HFF-Myc (cell line): ENCODE measurements at places on chromosomes 4 and X.

- no peak for DNase-seq
Measured at GRCh38 chrX:12210196-12210815, 72.0 kb downstream of the FRMPD4 start.

DNA sequence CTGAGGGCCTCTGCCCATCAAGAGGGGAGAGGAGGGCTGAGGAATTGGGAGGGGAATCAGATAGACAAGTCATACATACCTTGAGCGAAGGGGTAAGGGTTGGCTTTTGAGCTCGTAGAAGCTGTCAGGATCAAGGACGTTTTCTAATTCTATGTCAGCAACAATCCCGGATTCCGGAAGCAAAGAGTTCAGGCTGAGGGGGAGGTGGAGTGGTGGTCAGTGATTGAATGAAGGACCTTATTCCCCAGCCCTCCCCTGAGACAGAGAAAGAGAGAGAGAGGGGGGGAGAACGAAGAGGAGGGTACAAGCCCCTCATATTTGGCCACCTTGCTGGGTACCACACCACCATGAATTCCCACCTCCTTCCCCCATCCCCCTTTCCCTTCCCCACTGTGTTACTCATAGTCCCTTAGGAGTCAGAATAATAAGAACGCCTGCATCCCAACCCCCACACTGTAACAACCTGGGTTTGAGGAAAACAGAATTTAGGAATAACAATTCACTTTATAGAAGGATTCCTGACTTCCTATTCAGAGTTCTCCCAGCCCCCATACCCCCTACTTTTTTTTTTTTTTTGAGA, 2.7 kb downstream of the TFE3 start:
- DNase-seq, result no peak

GRCh38 chr4:73421708-73422457, 14.1 kb upstream of the AFP start:
- DNase-seq, result no peak

DNA sequence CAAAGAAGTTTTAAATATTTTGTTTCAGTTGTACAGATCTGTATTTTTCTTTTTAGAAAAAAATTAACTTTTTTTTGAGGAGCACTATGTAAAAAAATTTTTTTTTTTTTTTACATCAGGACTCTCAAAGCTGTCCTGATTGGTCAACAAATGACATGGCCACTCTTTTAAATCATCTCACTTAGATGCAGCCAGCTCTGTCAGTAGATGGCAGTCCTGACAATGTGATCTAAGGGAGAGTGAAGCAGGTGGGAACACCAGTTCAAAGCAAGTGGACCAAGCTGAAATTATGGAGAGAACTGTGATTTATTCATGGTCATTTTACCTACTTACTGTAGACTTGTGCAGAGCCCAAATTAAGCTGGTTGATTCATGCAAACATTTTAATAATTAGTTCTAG, 174.7 kb upstream of the GPRIN3 start:
- peak; percentile 22 for DNase-seq

DNA sequence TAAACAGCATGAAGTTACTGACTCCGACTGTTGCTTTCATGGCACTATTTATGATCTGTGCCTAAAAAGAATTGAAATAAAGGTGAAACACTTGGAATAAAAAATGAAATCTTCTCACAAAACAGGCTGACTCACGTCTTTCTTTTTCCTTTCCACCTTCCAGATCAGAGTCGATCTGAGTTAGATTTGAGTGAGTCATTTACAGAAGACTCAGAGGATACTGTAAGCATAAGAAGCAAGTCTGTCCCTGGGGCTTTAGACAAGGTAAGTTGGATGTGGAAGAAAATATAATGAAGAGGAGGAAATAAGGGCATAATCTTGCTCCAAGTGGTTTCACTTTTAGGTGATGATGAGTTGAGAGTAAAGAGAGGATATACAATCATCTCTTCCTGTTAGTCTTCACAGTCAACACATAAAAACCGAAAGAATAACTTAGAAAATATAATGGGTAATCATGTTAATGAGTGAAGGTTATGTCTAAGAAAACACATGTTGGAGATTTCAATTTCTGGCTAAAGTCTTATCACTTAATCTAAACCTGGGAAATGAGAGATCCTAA, 89.7 kb downstream of the SYTL5 start:
- DNase-seq, result no peak

DNA sequence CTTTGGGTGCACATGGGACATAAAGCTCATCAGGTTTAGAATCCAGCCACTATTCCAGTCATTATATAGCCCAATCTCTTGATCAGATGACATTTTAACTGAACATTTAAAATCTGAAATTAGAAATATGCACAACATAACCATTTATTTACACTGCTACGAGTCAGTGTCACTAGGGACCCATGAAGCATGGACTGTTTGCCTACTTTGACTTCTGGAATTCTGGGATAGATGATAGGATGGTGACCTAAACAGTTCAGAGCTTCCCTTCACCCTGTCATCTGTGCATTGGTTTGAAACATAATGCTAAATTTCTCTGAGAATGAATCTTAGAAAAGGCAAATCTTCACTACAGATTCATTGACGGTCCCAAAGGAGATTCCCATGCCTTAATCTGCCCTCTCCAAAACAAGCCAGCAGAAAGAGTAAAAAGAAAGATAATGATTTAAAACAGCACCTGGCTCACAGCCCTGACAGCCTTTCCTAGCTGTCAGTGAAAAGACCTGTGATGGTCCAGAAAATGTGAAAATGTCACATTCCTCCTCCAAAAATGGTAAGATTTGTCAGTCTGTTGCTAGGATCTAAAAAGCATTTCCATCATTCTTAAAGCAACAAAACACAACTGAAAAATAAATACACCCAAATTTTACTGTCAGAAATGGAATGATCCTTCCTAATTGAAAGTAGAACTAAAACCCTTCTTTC, 18.9 kb upstream of the HERC3 start:
- DNase-seq, result no peak

DNA sequence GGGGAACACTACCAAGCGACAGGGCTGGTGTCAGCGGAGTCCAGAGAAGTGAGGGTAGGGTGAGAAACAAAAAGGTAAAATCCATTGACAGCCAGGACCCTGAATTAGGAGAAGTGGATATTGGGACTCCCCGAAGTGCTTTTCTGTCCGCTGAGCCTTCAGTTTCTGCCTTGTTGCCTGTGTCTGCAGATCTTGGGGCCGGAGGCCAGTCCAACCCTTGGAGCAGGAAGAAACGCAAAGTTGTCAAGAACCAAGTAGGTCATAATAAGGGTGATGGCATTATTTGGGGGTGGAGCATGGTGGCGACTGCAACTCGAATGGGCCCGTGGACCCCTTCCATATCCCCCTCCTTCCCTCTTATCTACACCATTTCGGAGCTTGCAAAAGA, 1.0 kb downstream of the ARMCX1 start:
- DNase-seq, result no peak

DNA sequence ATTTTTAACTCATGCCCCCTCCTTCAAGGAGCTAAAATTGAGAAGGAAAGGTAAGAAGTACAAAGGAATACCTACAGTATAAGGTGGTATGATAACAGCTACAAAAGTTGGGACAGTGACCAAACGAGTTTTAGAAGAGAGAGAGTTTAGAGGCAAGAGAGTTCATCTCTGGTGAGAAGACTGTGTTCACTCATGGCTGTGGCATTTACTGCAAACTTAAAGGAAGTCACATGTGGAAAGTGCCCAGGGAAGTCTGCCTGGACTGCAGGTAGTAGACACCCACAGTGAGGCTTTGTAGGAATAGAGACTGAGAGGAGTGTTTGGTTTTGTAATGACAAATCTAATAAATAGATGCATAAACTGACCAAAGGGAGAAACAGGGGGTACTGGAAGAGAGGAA, 493.5 kb downstream of the IL15 start:
- DNase-seq, result no peak
